ENCODE measurements at places on chromosomes 6 and 20.

DNA sequence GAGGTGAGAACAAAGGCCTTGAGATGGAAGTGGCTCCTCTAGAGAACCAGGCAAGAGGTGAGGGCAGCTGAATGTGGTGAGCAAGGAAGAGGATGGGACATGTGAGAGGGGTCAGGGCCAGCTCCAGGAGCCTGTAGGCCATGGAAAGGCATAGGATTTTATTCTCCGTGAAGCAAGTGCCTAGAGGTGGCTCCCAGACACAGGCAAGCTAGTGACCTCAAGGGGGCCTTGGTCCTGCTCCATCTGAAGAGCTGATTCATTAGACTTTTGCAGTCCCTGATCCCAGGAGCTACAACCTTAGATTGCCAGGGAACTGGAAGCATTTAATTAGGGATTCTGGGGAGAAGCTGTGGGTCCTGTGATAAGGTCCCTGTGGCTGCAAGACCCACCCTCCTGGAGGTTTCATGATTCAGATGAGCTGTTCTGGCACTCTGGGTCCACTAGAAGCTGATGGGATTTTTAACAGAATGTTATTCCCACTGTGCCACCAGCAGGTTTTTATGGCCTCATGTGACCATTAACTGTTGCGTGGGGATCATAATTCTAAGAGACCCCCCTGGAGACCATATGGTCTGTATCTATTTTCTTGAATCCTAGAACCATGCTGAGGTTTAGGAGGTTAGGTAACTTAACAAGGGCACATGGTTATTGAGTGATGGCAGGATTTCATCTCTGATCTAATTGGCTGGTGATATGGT lies 90.5 kb downstream of the ELOVL5 start:
- DNase-seq, result no peak

- DNase-seq, result peak; percentile 18
Measured at GRCh38 chr6:149332602-149333265, 15.2 kb downstream of the TAB2 start.

DNA sequence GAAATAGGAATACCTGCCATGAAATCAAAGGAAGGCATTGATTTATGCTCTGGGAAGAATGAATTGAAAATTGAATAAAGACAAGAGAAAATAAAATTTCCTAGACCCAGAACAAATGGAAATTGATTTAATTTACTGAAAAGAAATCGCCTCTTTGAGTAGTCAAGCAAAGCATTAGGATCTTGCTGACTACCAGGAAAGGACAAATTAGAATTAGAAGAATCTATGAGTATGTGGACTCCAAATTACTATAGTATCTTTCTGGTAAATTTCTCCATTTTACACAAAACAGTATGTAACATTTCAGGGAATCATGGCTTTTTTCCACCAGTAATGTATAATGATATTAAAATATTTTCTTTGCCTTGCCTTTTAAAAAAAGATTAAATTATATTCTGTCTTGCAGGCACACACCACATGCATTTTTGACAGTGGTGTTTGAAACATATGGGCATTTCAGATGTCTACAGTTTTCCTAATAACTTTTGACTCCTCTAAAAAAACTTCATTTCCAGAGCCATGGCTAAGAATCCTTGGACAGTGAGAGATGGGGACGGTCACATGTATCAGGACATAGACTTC lies 768.7 kb upstream of the NRSN1 start:
- no peak for DNase-seq

DNA sequence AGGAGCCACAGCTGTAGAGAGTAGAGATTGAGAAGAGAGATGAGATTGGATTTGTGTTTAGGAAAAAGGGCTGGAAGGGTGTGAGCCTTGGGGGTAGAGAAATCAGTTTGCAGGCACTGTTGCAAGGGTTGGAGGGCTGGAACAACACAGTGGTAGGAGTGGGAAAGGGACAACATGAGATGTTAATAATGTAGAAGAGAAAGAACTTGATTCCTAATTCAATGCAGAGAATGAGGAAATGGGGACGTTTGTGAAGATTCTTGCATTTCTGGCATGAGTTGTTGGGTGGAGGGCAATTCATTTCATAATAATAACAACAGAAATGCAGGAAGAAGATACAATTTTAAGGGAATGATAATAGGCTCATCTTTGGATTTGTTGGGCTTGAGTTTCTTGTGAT lies 141.4 kb upstream of the TBX18 start:
- DNase-seq, result no peak

DNA sequence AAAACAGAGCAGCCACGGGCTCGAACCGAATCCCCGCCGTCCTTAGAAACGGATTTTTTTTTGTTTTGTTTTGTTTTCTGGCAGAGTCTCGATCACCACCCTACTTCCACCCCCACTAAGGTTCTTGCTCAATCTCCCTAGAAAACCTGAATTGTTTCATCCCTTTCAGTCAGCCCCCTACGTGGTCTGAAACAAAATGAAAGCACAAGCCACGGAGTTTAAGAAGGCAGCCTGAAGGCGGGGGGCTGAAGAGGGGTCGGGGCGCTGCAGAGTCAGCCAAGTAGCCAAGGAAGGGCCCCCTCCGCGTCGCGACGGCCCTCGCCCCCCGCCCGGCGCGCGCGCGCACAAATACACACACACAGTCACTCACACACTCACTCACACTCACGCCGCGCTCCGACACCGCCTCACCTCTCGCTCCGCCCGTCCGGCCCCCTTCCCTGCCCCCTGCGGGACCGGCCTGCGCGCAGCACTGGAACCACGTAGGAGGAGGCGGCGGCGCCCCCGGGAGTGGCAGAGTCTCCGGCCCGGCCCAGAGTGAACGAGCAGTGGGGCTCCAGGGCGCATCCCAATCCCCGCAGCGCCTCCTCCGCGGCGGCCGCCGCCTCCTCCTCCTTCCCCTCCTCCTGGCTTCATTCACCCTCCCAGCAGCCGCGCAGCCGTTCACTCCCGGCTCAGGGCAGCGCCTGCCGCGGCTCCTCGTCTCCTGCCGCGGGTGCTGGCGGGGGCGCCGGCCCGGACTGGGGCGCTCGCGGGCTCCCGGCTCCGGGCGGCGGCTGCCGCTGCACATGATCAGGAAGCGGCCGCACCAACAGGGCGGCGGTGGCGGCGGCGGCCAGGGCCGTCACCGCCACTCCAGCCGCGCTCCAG lies 1.4 kb downstream of the ATXN1 start:
- peak; percentile 88 for DNase-seq

DNA sequence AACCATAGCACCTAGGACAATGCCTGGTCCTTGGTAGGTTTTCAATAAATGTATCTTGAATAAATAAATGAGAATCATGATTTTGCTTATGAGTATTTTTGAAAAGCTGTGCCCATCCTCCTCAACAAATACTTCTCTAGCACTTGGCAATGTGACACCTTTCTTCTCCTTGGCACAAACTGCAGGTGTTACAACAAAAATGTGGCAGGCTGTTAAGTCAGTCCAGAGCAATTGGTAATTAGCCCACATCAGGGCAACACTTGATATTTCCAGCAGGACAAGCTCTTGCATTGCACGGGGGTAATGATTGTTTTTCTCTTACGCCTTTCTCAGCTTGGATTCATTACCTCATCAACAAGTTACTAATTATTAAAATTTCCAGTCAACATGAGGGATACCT lies 31.6 kb upstream of the SNX9 start:
- DNase-seq, result no peak

GRCh38 chr6:159913375-159913774 lies 22.6 kb downstream of the MAS1 start:
- DNase-seq, result no peak

DNA sequence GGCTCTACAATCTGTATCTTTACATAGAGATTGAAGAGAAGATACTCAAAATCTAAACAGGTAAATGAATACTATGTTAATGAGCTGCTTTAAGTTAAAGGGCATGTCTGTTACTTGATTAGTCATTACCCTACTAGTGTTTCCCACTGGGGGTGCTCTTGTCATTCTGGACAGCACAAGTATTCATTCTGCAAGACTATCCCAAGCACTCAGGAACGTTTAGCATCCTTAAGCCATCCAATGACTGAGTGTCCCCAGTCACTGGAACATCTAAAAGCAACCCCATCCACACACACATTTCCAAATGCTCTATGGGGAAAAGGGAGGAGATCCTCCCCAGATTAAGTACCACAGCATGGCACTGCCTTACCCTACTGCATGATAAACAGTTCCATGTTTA lies 25.7 kb downstream of the EZR start:
- peak; percentile 58 for DNase-seq

GRCh38 chr6:79072640-79073181 lies 5.3 kb downstream of the PHIP start:
- DNase-seq, result no peak

DNA sequence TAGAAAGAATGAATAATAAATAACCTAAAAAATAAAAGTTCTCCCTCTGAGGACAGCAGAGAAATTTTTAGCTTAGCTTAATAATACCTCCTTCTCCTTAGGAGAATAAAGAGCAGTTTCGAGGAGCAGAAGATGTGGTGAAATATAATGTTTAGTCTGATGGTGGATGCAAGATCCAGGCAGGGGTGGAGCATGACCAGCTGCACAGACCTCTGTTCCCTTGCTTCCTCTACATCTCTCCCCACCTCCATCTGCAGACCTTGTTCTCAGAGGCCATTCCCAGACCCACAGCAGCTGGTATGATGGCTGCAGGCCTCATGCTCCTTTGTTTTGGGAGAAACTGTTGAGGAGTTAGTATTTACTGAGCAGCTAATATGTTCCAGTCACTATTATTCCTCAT lies 1.5 kb downstream of the BTN3A2 start:
- no peak for DNase-seq

DNA sequence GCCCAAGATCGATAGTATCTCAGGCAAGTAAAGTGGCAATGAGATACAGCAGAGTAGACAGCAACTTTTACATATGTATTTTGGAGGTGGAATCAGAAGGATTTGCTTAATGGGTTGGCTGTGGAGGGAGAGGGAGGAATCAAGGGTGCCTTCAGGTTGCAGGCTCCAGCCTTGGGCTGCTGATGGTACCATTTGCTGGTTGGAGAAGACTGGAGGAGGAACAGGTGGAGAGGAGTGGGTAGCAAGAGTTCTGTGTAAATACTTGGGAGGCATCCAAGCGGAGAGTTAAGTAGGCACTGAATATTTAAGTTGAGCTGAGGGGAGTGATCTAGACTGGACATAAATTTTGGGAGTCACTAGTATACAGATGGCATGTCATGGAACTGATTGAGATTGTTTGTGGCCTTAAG lies 5.2 kb downstream of the BICRAL start:
- no peak for DNase-seq

DNA sequence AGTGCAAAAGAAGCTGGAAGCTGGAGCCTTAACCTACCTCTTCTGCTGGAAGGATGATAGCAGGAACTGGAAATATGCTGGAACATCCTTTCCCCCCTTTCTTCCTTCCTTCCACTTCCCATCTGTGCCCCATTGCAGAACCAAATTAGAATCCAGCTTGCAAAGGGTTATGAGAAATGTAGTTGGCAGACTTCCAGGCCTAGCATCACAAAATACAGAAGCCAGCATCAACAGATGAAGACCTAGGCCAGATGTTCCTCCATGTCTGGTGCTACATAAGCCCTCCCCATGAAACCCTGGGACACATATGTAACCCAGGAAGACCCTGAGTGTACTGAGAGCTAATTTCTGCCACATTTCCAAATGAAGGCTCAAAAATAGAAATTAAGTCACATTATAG lies 40.0 kb upstream of the TFAP2B start:
- no peak for DNase-seq

- no peak for DNase-seq
Measured at GRCh38 chr6:145233955-145234354, 501.4 kb downstream of the EPM2A start.

GRCh38 chr6:111789598-111789997 lies 83.7 kb downstream of the FYN start:
- no peak for DNase-seq

GRCh38 chr6:90105506-90106170 lies 191.0 kb downstream of the BACH2 start:
- DNase-seq, result no peak

DNA sequence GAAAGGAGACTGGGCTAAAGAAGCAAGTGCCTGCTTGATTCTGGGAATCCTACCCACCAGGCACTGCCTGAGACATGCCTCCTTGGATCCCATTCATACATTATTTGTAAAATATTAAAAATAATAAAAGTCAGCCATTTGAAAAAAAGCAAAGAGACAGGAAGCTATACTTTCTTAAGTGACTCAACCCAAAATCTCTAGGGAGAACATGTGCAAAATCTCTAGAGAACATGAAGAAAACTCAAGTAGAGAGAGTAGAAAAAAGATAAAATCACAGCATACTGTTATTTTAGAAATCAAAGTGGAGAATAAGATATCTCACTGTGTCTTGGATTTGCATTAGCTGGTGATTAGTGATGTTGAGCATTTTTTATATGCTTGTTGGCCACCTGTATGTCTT lies 197.2 kb upstream of the GGTLC1 start:
- no peak for DNase-seq

GRCh38 chr6:119501798-119502483 lies 152.4 kb upstream of the MAN1A1 start:
- DNase-seq, result no peak

GRCh38 chr6:112576423-112576822 lies 229.3 kb downstream of the RFPL4B start:
- DNase-seq, result peak; percentile 79

DNA sequence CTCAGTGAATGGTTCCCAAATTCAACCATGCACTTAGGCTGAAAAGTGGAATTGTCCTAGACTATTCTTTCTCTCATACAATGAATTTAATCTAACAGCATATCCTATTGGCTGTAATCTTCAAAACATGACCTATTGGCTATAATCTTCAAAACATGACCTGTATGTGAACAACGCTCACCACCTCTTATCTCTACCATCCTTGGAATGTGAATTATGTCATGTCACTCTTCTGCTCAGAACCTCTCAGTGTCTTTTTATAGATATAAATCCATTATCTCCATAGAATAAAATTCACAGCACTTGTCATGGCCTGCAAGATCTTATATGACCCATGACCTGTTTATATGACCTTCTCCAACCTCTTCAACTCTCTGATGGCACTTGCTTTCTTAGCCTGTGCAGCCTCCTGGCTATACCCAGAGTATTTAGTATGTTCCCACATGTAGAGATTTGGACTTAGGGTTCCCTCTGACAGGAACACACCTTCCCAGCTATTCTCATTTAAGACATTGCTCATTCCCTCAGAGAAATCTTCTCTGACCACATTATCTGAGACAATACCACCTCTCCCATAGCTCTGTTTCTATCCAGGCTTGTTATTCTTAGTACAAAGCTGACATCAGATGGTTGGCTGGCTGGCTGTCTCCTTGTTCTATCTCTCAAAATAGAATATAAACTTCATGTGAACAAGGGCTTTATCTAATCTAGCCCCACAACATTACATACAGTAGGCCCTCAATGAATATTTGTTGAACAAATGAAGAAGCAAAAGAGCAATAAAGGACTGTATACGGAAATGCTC lies 275.0 kb upstream of the PREP start:
- DNase-seq, result peak; percentile 6

- no peak for DNase-seq
Measured at GRCh38 chr20:56690531-56691175, 61.5 kb downstream of the TFAP2C start.

Measured in fibroblast of skin of right biceps (primary cell).